ENCODE measurements at places on chromosomes 5 and 9.

DNA sequence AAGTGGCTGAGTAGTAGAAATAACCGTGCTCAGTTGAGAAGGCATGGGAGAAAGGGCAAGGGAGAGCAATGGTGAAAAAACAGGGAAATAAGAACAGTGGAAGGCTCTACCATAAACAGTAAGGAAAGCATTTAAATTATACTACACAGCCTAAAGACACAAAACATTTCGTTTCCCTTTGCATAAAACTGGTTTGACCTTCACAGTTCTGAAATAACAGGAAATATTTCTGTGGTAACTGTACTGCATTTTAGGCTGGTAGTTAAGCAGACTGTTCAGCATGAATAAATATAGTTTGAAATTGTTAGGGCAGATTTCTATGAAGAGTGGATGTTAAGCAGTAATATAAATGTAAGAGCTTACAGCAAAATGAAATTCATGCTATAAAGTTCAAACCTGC is 147.5 kb downstream of the CSNK1G3 start:
- no peak for DNase-seq

- no peak for DNase-seq
Observed at GRCh38 chr5:33925278-33925677, 10.9 kb upstream of the RXFP3 start.

DNA sequence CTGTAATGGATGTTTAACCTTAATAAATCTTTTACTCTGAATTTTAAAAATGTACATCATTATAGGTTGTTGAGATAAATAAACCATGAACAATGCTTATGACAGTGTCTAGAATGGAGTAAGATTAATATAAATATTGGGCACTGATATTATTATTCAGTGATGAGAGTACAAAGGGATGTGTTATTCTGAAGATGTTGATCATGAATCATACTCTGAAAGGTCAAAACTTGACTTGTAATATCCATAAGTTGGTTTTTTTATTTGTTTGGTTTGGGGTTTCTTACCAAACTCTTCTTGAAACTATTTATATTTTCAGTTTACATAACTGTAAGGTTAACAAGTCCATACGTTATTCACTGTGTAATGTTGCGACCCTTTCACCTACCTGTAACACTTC is 163.2 kb downstream of the MPDZ start:
- no peak for DNase-seq

- DNase-seq: no peak
Observed at GRCh38 chr5:103834216-103834615, 271.6 kb upstream of the NUDT12 start.
